ENCODE measurements at places on chromosomes 3 and 15. TPM values are rescaled to one million over a fixed set of nuclear protein-coding genes. Genes with fewer than 3 reads are reported as not detected.

- no peak overlapping the region for H3K27ac ChIP-seq
- no peaks in the 10 kb centered on the region for H3K36me3 ChIP-seq
- no peaks in the 10 kb centered on the region for H3K27me3 ChIP-seq
- no peak overlapping the region for H3K4me3 ChIP-seq
- no peak for DNase-seq
Measured at GRCh38 chr3:89116476-89116875, 9.1 kb downstream of the EPHA3 start.

DNA sequence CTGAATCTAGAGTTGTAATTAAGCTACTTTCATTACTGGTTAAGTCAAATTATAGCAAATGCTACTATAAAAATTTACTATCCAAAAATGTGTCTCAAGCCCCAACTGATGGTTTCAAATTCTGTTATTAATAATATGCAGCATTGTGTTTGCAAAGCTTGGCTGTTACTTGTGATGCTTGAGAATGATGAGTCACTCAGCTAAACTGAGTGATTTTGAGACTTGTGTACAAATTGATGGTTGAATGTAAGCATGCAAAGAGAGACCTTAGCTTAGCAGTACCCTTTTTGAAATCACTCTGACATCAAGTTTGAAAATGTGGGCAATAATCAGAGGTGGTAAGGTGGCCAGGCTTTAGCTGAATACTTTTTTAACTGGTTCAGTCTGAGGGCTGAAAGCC lies 27.6 kb downstream of the OPA1 start:
- no peak overlapping the region for H3K27ac ChIP-seq
- peaks cover 71% of the 10 kb centered on the region for H3K36me3 ChIP-seq
- no peak for DNase-seq
- H3K4me3 ChIP-seq = no peak overlapping the region

DNA sequence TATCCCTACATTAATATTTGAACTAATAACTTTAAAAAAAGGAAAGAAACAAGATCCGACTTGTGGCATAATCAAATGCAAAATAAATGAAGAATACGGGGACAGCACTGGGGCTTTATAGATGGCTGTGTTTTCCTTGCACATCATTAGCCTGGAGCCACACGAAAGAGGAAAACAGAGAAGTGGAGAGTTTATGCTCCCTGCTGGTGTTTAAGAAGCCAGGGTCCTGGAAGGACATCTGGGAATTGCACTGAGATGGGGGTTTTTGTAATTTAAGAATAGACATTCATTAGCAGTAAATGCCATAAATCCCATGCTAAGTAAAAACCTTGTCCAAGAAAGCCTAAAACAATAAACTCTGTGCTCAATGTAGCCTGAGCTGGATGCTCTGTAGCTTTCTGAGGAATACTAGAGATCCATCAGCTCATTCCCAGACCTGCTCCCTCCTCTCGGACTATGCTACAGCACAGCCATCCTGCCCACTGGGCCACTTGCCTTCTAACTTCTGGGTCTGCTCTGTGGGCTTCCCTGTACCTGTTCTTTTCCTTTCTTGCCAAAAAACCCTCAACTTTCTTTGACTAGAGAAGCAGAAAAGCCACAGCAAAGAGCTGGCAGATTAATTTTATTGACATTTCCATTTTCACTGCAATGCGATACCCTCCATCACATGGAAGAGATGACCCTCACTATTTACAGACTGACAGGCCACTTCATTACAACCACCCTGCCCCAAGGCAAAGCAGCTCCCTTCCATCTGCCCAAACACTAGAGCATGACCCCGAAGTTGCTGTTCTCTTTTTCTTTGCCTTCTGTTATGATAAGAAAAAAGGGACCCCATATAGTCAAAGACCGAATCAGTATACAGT lies 62.3 kb downstream of the MEIS2 start:
- no peak overlapping the region for H3K27ac ChIP-seq
- H3K4me3 ChIP-seq = no peak overlapping the region
- H3K27me3 ChIP-seq = no peaks in the 10 kb centered on the region
- DNase-seq = no peak
- H3K4me1 ChIP-seq = no peaks in the 10 kb centered on the region
- H3K36me3 ChIP-seq = peaks cover 11% of the 10 kb centered on the region

Gene POC1A
- 2.5 TPM for total RNA-seq
